Activated naive CD4-positive, alpha-beta T cell treated with anti-CD3 and anti-CD28 coated beads, Interleukin-2, amount 50 U/mL, for 16 hours (primary cell): ENCODE measurements at places on chromosomes 7 and 10.

GRCh38 chr7:134191876-134192275 is 64.7 kb downstream of the LRGUK start:
- no peak for DNase-seq

GRCh38 chr10:132948351-132948750 is 6.0 kb upstream of the CFAP46 start:
- DNase-seq: no peak

DNA sequence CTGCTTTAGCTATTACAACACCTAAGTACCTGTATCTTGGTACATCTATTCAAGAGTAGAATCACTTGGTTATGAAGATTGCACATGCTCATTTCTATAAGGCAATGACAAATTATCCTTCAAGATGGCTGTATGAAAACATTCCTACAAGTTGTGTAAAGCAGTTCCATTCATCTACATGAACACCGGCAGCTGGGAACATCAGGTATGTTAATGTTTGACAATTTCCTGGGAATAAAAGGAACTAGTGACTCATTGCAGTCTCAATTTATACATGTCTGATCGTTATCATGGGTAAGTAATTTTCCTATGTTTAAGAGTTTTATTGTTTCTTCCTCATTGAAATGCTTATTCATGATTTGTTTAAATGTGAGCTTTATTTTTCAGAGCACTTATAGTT is 203.2 kb upstream of the SEMA3E start:
- DNase-seq: no peak

GRCh38 chr10:27440478-27440877 is 63.6 kb upstream of the RAB18 start:
- DNase-seq: no peak

DNA sequence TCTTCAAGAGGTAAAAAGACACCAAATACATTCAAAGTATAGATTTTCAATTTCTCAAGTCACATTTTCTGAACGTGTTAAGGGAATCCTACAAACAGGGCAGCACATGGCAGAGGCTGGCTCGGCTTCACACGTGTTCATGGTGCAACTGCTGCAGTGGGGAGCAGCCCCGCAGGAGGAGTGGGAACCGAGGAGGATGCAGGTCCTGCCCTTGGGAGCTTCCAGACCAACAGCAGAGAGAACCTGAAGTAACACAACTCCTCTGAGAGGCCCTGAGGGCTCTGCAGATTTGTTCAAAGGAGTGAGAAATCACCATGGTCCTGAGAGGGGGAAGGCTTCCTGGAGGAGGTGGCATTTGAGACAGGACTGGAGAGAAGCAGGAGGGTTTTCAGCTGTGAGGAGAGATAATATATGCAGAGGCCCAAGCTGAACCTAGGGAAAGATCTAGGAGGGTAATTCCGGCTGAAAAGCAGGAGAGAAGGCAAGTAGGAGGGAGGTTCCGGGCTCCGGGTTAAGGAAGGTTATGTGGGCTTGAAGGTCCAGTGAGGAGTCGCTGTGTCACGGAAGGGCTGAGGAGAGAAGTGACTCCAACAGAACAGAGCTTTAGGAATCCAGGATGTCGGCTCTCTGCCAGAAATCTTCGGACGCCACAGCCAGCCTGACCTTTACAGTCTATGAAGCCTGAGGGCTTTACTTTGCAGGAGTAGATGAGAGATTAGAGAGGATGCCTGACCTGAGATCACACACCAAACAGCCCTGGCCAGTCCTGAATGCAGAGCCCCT is 77.5 kb downstream of the GPR26 start:
- no peak for DNase-seq

DNA sequence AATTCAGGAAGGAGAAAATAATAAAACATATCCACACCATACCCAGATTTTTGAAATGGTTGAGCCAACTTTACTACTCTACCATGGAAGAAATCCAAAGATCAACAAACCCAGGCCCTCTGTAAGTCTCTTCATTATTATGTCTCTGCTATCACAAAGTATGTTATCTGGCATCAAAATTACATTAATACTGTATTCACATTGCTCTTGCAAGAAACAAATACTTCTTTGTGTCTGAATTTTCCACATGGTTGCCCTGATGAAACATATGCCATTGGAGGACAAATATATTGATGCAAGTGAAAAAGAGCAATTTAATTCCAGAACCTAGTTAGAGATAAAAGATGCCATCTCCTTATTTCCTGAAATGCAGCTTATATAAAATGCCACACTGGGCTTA is 204.0 kb downstream of the FZD1 start:
- DNase-seq: no peak

- no peak for DNase-seq
Measured at GRCh38 chr10:76779796-76780301, 857.8 kb downstream of the KCNMA1 start.

DNA sequence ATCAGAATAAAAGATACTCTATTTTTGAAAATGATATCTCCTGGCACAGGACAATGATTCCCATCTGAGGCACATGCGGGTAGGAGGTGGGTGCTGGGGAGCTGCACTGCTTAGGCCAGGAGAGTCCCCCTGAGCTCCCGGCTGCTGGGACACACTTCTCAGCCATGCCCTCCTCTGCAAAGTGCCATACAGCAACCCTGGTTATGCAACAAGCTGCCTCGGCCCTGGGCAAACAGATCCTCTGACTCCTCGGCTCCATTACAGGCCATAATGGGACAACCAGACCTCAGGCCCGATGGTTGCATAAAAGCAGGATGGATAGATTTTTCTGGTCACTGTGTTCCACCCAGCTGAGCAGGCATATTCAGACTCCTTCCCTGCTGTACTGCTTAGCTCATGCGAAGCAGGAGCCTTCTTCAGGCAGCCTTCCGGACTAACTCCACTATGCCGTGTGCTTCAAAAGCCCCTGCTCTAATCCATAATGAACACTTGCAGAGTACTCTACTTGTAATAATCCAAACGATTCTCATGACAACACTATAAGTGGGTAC is 6.5 kb upstream of the LEP start:
- DNase-seq: no peak

DNA sequence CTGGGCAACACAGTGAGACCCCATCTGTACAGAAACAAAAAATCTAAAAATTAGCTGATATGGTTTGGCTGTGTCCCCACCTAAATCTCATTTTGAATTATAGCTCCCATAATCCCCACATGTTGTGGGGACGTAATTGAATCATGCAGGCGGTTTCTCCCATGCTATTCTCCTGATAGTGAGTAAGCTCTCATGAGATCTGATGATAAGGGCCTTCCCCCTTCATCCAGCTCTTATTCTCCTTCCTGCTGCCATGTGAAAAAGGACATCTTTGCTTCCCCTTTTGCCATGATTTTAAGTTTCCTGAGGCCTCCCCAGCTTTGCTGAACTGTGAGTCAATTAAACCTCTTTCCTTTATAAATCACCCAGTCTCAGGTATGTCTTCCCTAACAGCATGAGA is 136.5 kb downstream of the SFMBT2 start:
- DNase-seq: no peak

DNA sequence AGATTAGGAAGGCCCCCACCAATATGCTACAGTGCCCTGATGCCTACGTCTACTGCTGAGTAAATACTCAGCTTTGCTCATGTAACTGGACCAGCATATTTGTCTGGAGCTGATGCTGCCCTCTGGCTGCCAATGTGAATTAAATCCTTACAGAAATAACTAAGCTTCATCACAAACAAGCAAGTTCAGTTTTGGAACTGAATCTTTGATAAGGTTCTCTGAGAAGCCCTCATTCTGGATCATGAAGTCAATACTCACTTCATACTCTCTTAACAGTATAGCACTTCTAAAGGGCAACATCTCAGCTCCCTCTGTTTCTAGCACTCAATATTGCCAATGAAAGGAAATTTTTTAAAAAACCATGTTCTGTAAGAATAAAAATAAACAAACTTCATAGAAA is 246.7 kb downstream of the ETV1 start:
- no peak for DNase-seq

DNA sequence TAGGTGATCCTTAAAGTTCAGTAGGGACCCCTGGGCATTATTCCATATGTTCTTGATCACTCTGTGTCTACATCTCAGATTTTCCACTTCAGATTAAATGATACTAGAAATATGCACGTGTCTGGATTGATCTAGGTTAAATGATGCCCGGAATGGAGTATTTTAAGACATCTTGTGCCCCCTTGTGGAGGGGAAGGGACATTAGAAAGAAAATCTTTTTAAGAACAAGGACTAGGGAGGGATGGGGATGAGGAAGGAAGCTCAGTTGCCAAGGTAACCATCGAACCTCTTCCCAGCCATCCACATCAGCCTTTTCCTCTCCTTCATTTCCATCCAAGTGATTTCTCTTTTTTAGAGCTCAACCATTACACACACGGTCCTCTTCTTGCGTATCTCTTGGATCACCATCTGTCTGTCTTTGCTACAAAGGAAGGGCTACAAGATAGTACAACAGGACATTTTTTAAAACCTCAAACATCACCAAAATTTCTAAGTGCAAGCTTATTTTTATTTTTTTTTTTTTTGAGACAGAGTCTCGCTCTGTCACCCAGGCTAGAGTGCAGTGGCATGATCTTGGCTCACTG is 40.5 kb downstream of the PRSS2 start:
- DNase-seq: no peak

GRCh38 chr10:125149036-125149679 is 11.2 kb downstream of the CTBP2 start:
- no peak for DNase-seq

GRCh38 chr10:53233749-53234148 is 461.2 kb upstream of the MBL2 start:
- DNase-seq: no peak

GRCh38 chr7:156731651-156732050 is 91.1 kb downstream of the RNF32 start:
- no peak for DNase-seq

- DNase-seq: no peak
Measured at GRCh38 chr7:32477649-32477980, 12.6 kb downstream of the LSM5 start.

DNA sequence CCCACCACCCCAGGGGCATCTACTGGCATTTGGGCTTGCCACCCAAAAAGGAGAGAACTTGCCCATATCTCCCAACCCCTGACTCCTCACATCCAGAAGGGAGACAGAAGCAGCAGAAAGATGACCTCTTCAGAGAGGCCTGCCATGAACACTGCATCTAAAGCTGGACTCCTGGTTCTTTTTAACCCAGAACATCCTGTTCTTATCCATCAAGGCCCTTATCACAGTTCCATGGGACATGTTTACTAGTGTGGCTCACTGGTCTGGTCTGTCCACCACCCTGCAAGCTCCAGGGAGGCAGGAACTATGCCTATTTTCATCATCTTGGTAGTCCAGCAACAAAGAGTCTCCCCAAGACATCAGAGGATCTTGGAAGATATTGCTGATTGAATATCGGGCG is 114.9 kb upstream of the PDLIM1 start:
- DNase-seq: no peak

DNA sequence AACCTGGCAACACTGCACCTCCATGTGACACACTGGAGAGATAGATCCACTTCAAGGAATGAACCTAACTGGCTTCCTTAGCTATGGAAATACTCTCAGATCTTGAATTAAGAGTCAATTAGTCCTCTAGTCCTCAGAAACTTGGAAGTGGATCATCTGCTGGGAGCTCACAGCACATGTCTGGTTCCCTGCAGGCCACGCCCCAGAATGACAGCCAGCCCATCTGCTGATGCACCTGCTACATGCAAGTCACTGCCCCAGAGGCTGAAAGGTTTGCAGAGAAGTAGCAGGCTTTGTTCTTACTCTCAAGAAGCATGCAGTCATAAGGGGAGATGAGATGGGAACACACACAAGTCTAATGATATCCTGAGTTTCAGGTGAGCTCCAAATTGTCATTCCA is 275.9 kb downstream of the SKAP2 start:
- no peak for DNase-seq

GRCh38 chr7:121753944-121754343 is 119.0 kb upstream of the PTPRZ1 start:
- DNase-seq: no peak

DNA sequence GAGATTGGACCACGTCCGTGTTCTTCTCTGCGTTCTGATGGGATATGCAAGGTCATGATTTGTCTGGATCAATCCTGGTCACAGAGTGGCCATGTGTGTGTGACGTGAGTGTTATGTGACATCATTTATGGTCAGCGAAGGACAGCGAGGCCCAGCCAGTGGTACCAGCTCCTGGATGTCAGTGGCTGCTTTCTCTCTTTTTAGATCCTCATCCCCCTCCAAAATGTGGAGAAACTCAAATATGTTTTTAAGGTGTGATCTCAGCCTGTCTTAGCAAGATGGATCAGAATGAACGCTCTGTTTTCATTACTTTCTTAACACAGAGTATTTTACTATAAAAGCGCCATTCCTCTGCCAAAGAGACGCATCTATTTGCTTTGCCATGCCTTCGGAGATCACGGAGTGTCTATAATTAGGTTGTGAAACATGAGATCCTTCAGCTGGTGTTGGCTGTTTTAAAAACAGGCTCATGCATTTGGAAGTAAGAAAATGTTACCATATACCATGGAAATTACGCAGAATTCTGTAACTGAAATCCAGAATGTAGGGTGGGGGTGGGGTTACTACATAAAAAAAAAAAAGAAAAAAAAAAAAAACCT is 245.5 kb upstream of the TCERG1L start:
- no peak for DNase-seq

DNA sequence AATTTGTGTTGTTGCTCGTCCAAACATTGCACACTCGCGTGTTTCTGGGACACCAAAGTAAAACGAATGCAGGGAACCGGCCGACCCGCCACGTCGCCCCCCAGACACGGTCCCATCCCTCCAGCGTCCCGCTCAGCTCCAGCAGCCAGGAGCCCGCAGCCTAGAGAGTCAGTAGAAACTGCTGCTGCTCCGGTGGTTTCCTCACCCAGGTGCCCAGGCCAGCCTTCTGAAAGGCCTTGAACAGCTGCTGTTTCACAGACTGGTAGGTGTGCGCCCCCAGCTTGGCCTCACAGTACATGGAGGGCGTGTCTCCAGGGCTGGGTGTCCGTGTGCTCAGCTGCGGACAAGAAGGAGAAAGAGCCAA is 126.8 kb downstream of the WDR37 start:
- DNase-seq: no peak

GRCh38 chr7:89401099-89401498 is 605.6 kb upstream of the TEX47 start:
- no peak for DNase-seq

DNA sequence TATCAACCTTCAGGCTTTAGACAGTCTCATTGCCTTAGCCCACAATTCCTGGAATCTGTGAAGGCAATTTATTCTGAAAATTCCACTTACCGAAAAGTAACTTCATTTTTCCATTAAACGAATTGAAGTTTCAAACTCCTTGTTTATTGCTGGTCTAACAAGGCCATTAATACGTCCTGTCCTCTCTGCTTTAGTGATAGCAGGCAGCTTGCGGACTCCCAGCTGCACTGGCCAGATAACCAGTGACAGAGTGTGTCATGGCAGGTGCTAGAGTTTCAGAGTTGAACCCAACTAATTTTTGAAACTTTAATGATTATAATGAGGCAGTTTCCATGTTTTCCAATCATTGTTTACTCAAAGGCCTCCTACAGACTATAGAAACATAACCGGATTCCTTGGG is 31.1 kb downstream of the LOXL4 start:
- no peak for DNase-seq
